ENCODE measurements at places on chromosomes 16 and 17.
A peak's percentile ranks its signal among the peaks of the same experiment; 100 is the strongest.

GRCh38 chr17:8673612-8674011 lies 43.1 kb upstream of the MYH10 start:
- no peak for DNase-seq

DNA sequence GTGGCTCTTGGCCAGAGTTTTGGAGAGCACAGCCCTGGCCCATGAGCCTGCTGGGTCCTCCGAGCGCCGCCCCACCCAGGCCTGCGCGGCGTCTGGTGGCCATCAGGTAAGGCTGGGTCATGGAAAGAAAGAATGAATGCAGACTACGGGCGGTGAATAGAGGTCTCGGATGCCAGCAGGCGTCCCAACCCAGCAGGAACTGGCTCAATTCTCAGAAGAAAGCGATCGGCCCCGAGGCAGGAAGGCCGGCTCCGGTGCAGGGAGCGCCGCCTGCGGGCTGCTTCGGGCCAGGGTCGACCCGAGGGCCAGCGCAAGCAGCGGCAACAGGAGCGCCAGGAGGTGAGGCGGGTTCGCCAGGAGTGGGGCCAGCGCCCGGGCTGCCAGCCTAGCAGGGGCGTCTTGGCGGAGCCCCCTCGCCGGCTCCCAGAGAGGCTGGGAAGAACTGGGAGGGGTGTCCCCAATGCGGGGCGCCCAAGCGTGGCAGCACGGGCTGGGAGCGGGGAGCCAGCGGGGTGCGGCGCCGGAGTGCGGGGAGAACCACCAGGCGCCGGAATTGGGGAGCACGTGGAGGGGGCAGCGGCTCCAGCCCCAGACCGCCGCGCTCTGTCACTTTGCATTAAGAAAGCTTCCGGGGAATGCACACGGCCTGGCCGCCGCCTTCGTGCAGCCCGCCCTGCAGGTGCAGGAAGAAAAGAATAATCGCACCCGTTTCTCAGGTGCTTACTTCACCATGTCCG lies 7.1 kb upstream of the TMC5 start:
- peak; percentile 11 for DNase-seq

GRCh38 chr17:48584223-48584741 lies 5.8 kb downstream of the HOXB3 start:
- DNase-seq = no peak

DNA sequence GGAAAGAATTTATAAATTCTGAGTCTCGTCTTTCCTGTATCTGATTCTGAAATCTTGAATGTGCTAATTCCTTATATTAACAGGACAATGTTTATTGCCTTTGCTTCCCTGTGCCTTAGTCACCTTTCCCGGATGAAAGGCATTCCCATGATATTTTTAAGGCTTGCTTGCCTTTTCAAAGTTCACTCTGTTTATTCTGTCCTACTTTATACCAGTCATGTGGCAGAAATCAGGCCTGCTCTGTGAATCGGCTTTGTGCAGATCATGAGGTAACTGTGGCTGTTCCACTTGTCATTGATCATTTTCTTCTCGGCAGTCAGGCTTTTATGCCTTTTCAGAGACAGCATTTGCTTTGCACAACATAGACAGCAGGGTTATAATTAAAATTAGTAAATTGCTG lies 28.8 kb upstream of the ABCC11 start:
- no peak for DNase-seq

Data from muscle of back (tissue), 13 donors.